Activated CD8-positive, alpha-beta memory T cell treated with anti-CD3 and anti-CD28 coated beads for 4 hours (primary cell): ENCODE measurements at places on chromosomes 7 and 10.

GRCh38 chr10:90834326-90834725 is 23.5 kb downstream of the HTR7 start:
- no peak for DNase-seq

DNA sequence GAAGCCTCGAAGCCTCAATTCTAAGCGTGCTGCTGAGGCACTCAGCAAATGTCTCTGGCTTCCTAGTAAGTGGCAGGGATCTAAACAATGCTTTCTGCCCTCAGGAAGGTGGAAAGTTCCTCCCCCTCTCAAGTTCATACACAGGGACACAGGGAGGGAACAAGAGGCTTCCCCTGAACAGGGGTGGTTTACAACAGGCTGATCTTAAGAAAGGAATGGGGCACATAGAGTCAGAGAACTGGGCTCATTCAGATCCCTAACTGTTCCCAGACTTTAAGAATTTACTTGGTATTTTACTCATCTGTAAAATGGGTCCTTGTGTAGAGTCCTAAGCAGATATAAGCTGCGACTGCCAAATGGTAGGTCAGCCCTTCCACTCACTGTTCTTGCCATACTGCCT is 2.5 kb downstream of the TNS3 start:
- no peak for DNase-seq

DNA sequence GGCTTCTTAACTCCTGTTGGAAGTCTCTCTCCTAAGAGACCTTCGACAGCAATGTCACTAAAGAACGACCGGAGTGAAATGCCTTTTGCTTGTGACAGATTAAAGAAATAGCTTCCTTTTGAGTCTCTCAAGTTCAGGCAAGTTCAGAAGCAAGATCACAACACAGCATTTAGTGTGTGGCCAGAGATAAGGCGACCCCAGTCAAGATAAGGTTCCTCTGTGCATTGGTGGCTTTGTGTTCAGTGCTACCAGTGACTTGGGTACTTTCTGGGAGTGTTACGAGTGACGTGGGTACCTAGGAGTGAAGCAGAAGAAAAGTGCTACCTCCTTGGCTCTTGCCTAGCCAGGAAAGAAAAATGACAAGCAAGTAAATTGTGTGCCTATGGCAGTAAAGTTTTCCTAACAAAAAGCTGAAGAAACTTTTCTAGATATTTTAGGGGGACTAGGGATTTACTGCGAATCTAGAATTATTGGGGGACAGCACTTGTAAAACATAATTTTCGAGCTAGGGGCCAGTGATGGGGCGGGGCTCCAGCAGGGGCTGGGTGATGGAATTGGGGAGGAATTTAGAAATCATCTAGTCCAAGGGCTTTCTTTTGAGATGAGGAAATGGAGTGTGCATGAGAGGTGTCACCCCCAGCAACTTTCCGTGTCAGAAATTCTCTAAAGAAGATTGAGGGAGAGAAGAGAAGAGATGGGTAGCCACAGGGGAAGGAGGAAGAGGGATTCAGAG is 191.9 kb upstream of the LYZL2 start:
- no peak for DNase-seq

DNA sequence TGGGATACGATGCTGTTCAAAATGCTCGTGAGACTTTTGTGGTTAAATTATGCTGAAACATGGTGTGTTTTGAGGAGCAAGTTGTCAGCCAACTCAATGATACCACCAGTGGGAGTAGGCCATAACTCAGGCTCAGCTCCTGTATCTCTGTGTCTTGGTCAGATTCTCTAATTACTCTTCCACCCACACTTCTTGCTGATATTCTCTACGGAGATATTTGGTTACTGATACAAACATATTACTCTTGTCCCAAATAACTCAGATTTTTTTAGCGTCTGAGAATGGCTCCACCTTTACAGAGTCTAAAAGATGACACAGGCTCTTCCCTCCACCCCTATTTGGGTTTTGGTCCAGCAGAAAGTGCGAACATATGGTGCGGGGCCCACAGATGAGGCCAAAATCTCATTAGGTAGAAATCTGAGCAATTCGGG is 168.9 kb downstream of the PKD1L1 start:
- DNase-seq, result no peak

GRCh38 chr10:48681740-48682139 is 2.9 kb upstream of the WDFY4 start:
- no peak for DNase-seq

DNA sequence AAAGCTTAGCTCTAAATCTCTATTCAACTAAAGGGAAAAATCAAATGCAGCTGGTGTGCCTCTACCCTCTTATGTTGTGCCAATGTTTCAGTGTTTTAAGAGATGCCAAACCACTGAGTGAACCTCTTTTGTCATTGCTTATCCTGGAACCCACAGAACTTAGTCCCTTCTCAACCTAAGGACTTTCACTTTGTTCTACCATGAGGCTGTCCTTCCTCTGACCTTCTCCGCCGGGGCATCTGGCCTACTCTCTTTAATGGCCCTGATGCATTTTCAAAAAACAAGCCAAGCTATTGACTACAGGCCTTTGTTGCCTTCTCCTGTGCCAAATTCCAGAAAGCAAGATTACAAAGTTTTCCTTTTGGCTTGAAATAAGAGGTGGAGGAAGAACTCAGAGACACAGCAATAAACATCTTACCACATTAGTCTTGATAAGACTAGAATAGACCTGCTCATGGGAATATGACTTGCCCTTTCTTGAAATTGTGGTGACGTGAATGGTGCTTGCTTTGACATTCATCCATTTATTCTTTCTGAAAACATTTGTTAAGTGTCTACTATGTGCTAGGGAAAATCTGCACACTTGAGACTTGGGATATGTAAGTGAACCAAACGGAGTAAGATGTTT is 253.2 kb upstream of the SMIM30 start:
- no peak for DNase-seq

DNA sequence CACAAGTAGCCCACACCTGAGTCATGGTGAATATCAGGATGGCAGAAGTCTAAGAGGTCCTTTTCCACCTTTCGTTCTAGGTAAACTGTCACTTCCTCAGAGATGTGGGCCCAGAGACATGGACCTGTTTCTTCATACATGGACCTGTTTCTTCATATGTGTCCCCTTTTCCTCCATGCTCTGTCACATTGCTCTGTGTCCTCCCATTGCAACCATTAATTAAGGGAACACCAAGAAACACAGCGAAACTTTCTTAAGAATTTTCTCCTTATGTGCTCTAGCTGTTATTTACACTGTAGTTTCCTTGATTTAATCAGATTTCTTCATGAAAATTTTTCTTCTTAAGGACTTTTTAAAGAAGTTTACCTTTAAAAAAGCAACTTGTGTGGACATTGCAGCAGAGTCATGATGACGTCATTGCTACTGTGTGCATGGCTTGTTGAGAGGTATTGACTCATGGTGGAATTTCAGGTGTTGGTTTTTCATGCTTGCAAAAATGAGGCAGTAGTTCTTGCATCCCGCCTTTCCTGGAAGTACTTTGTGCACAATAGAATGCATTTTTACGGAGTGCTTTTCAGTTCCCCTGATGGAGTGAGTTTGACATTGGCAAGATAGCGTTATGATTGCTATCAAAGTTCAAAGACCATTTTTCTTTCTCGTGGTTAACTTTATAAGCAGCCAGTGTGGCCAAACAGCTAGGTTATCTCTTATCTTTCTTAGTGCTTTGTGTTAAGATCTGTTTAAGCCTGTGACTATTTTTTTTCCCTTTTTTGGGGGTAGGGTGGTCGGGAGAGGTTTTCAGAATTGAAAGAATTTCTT is 37.7 kb downstream of the CFAP58 start:
- no peak for DNase-seq

DNA sequence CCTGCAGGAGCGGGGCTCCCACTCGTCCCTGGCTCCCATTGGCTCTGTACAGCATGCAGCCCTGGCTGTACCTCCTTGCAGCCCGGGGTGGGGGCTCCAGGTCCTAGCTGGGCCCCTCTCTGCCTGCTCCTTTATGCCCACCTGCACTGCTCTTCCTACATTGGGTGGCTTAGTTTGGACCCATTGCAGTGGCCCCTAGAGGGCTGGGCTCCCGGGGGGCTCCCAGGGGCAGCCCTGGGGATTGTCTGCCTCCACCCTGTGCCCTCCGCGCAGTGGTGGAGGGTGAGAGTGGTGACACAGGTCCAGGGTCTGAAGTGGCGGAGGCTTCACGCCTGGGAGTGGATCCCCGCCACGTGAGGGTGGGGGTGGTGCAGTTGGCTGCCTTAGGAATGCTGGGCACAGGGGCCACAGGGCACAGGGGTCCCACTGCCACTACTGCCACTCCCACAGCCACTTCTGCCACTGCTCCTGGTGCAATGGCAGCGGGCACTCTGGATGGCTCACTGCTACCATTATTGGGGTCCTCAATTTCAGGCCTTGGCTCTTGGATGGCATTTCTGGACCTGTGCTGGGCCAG is 177.1 kb downstream of the ARL4A start:
- no peak for DNase-seq

DNA sequence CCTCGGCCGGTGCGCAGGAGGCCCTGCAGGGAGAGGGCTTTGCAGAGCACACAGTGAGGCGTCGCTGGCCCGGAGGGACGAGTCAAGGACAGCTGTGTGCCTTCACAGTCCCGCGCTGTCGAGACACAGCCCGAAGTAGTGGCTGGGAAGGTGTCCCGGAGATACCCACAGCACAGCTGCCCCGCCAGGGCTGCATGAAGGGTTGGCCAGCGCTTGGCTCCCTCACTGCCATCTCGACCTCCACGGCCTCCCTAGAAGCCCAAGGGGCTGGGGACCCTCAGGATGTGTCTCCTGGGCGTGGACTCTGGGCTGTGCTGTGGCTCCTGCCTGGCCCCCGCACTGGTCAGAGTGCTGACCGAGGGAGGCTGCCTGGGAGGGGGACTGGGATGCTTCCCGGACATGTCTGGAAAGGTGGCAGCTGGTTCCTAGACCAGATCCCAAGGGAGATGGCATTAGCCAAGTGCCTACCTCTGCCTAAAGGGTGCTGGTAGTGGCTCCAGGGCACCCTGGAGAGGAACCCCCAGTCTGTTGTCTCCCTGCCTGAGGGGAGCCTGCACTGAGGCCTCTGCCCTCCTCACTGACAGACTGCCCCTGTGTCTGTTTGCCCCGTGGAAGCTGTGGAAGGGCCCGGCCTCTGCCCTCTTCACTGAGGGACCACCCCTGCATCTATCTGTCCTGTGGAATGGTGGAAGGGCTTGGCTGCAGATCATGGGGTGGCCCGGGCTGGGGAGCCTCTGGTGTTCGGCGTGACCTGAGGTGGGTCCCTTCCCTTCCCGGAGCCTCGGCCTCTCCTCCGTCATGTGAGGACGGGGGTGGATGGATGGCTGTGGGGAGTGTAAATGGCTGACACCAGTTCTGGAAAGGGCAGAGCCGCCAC is 5.8 kb downstream of the ELFN1 start:
- DNase-seq, result no peak

DNA sequence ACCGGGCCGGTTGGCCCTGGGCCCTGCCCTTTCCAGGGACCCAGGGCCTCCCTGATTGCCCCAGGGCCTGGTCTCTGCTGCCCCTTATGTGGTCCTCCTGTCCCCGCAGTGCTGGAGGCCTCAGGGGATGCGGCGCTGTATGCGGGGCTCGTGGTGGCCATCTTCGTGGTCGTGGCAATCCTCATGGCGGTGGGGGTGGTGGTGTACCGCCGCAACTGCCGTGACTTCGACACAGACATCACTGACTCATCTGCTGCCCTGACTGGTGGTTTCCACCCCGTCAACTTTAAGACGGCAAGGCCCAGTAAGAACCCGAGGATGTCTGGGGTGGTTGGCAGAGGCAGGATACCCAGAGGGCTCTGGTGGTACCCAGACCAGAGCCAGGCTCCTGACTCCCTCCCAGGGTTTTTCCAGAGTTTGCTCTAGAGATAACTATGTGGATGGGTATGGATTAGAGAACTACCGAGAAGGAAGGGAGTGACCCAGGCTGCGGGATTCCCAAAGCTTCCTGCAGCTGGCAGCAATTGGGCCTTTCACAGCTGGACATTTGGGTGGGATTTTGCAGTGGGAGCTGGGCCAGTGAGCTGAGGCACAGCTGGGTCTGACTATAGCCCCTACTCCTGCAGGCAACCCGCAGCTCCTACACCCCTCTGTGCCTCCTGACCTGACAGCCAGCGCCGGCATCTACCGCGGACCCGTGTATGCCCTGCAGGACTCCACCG is 28.1 kb upstream of the SLC29A3 start:
- no peak for DNase-seq

- DNase-seq, result no peak
Measured at GRCh38 chr10:34291466-34292193, 523.5 kb downstream of the PARD3 start.

GRCh38 chr7:9575716-9576115 is 1142.3 kb downstream of the NXPH1 start:
- no peak for DNase-seq

GRCh38 chr10:59792812-59793211 is 39.6 kb upstream of the MRLN start:
- no peak for DNase-seq

DNA sequence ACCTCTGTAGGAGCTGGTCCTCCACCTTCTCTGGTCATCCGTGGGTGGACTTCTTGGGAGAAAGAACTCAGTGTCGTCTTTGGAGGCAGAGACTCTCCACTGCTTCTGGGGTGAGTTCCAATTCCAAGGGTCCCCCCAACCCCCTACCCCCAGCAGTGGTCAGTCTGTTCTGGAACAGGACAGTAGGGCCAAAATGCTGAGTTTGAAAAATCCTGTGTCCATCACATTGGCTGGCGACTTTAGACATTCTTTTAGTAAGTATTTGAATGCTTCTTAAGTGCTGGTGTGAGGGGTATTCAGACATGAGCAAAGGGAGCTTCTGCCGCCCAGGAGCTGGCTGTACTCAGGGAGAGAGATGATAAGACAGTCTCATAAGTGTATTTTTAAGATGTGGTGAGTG is 1.9 kb downstream of the ZNF316 start:
- no peak for DNase-seq

DNA sequence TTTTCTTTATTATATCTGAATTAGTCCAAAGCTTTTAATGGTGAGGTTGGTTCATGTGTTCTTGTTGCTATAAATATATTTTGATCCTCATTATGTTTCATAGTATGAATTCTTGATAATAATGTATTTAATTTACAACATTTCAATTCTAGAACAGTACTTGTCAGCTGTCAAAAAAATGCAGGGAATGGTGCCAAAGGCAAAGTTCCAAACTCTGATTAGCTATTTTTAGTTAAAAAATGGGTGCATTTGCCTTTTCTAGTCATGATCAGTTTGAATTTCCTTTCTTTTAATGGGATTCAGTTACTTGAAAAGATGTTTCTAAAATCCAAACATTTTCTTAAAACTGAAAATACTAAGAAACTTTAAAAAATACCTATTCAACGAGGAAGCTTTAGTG is 49.6 kb downstream of the ANKIB1 start:
- DNase-seq, result no peak

DNA sequence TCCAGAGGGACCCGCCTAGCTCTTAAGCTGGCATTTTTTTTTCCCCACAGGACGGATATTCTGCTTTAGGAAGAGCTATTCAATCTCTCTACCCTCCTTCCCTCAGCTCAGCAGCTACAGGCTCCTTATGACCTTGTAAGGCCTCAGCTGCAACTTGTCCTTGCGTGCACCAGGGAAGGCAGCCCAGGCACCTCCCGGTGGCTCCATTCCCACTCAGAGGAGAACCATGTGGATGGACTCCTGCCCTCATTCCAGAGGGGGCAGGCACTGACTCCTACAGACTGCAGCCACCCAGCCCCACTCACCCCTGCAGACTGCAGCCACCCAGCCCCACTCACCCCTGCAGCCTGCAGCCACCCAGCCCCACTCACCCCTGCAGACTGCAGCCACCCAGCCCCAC is 73.7 kb downstream of the ITIH5 start:
- no peak for DNase-seq
